Gastrocnemius medialis (tissue), 4 donors: ENCODE measurements at places on chromosomes 4 and X. TPM values are rescaled to one million over a fixed set of nuclear protein-coding genes. Genes with fewer than 3 reads are reported as not detected.

GRCh38 chr4:74258963-74259362, 49.3 kb upstream of the EPGN start:
- no peak overlapping the region for H3K4me3 ChIP-seq
- H3K27ac ChIP-seq, result no peak overlapping the region
- peaks cover 5% of the 10 kb centered on the region for H3K4me1 ChIP-seq
- H3K27me3 ChIP-seq, result no peaks in the 10 kb centered on the region

DNA sequence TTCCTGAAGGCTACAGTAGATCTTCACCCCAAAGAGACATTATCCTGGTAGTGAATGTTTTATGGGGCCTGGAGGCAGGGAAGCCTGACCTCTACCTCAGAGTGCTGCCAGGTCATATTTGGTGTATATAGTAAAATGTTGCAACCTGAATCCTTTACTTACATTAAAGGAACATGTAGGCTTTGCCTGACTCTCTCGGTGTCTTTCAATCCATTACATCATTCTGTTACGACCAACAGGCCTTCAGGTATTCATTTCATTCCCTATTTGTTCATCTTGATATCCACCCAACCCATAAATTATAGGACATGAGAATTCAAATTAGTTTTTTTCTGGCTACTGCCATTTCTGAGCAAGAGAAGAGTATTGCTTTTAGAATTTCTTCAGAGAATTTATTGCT, 116.5 kb downstream of the CFAP299 start:
- no peaks in the 10 kb centered on the region for H3K36me3 ChIP-seq
- DNase-seq, result no peak
- H3K4me1 ChIP-seq, result no peaks in the 10 kb centered on the region
- no peaks in the 10 kb centered on the region for H3K27me3 ChIP-seq
- no peak overlapping the region for H3K27ac ChIP-seq

The AFM gene
- not detected for total RNA-seq

DNA sequence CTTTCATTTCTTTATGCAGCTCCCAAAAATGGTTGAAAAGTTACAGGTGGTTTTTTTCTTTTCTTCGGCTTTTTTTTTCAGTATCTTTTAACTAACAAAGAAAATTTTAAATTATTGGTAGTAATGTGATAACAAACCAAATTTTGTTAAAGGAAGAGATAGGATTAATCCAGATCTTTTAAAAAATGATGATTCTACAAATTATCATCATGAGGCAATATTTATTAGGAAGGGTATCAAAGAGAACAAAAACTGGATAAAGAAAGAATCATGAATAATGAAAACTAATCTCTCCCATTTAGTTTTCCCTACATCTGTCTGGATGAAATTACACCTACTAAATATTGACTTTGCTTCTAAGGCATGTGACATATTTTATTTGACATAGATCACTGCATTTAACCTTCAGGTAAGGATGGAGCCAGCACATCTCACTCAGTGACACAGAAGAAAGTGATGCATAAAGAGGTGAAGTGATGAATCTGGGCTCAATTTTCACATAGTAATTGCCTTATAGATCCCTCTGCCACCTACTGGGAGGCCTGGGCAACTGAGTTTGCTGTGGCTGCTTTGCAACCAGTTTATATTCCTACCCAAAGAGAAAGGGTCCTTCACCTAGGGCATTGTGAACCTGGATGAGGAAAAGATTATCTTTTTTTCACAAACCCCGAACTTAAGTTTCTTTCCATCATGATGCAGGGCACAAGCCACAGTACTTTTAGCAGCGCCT, 155.6 kb downstream of the HNRNPD start:
- no peak overlapping the region for H3K4me3 ChIP-seq
- H3K27me3 ChIP-seq, result no peaks in the 10 kb centered on the region
- H3K4me1 ChIP-seq, result no peaks in the 10 kb centered on the region
- H3K36me3 ChIP-seq, result no peaks in the 10 kb centered on the region

DNA sequence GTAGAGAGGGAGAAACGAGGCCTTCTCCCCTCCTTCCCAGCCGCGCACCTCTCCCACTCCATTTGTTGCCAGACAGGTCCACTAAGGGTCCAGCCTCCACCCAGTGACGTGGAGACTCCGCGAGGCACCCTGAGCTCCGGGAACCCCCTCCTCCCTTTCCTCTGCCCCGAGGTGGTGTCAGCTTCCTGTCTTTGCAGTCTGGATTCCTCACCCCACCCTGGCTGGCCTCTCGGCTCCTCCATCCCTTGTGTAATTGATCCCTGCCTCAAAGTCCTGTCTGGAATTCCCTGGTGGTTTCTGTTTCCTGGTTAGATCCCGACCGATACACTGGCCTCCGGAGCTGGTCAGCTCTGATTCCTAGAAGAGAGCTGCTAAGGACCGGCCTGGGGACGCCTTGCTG, 105.9 kb upstream of the SCOC start:
- no peak overlapping the region for H3K4me3 ChIP-seq
- DNase-seq, result no peak
- no peaks in the 10 kb centered on the region for H3K36me3 ChIP-seq
- no peaks in the 10 kb centered on the region for H3K4me1 ChIP-seq

The PDE5A gene
- total RNA-seq, result 5.6 TPM
